ENCODE measurements at places on chromosomes 5 and 9.

- DNase-seq, result no peak
Measured at GRCh38 chr5:38200872-38201557, 57.3 kb upstream of the EGFLAM start.

DNA sequence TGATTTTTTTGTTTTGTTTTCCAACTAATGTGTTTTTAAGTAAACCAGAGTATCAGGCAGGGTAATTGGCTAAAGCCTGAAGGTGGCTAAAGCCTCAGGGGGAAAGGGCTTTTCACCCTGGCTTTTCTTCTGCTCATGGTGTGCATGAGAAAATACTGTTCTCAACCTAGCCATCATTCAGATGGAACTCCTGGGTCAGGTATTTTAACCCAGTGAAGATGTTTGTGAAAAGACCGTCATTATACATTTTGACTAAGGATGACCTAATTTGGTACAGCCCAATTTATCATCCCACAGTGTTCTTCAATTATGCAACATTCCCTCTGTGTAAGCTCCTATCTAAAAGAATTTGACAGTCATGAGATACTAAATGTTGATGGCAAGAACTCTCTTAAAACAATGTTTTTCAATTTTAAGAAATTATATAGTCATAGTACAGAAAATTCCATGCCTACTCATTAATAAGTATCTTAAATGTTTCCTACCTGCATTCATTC, 209.5 kb upstream of the TARS1 start:
- no peak for DNase-seq

DNA sequence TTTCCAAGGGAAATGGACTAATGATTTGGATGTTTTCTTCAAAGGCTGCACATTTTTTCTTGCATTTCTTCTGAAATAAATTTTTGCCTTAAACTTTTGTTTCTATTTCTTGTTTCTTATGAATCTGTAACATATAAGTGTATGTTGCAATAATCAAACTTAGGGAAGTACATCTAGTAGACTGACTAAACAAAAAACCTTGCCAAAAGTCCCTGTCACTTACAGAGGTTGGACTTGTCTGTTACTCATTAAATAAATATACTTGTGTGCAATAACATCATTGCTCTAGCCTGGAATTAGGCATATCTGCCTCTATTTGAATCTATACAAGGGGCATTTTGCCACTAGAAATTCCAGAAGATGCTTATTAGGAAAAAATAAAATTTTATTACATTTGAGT, 56.6 kb downstream of the C6 start:
- no peak for DNase-seq

GRCh38 chr9:100472268-100472667, 681 bp upstream of the TMEFF1 start:
- no peak for DNase-seq

DNA sequence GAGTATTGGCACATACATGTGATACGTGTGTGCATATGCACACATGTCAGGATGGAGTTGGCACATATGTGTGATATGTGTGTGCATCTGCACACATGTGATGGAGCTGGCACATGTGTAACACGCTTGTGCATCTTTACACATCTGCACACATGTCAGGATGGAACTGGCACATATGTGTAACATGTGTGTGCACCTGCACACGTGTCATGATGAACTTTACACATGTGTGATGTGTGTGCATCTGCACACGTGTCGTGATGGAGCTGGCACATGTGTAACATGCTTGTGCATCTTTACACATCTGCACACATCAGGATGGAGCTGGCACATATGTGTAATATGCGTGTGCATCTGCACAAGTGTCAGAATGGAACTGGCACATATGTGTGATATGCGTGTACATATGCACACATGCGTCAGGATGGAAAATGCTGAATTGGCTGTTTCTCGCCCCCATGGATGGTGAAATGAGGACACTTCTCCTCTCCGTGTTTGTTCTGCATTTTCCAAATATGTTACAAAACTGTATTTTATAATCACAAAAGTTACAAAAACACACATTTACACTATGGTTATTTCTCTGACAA, 16.3 kb upstream of the SLC6A19 start:
- DNase-seq, result no peak

DNA sequence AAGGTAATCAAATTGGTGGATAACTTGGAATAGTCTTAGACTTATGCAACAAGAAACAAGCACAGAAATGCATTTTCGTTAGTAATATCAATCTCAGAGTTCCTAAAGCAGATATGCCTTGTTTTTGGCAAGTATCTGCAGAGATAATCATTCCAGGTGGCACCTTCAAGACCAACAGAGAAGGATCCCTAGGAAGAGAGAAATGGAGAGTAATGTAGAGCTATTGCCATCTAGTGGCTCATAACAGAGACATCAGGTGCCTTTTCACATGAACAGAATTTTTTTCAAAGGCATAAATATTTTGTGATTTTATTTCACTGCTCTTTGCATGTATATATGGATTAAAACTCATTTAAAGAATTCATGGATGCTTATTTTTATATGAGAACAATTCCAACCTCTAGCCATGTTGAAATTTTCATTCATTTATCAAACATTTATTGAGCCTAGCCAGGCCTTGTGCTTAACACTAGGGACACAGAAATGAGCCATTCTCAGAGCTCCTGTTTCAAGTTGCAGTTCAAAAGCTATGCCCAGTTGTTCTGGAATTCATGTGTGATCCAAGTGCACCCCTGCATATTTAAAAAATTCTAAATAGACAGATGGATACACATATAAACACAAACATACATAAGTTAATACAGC, 117.5 kb upstream of the OR13F1 start:
- DNase-seq, result no peak

DNA sequence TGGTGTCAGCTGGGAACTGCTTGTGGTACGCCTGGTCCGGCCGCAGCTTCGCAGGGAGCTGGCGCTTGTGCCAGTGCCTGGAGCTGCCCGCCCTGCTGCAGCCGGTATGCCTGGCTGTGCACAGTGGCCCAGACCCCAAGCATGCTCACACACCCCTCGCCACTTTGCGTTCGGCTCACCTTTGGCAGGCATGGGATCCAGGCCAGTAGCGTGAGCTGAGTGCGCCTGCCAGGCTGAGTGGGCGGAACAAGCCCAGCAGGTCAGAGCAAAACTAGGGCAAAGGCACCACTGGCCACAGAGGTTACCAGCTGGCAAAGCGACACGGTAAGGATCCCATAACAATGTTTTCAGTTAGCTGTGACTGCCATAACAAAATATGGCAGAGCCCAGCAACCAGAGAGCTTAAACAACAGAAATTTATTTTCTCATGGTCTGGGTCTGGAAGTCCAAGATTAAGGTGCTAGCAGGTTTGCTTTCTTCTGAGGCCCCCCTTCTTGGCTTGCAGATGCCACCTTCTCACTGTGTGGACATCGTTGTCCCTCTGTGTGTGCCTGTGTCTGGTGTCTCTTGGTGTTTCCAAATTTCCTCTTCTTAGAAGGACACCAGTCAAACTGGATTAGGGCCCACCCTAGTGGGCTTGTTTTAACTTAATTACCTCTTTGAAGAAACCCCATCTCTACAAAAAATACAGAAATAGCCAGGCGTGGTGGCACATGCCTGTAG, 61.6 kb downstream of the PSAT1 start:
- DNase-seq, result no peak

DNA sequence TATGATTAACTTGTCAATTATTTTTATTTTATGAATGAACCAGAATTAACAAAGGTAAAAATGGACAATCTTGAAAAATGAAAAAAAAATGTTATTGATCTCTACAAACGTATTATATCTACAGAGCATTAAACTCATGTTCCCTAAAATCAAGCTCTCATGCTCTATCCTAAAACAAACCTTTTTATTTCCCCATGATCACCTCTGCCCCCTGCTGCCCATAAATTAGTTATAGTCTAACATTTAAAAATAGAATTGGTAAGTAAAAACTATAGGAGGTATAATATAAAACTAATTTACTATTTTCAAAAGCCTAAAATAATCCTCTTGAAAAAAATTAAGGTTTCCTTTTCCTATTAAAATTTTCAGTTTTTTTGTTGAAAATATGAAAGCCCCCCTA, 168.0 kb upstream of the POU5F2 start:
- no peak for DNase-seq

DNA sequence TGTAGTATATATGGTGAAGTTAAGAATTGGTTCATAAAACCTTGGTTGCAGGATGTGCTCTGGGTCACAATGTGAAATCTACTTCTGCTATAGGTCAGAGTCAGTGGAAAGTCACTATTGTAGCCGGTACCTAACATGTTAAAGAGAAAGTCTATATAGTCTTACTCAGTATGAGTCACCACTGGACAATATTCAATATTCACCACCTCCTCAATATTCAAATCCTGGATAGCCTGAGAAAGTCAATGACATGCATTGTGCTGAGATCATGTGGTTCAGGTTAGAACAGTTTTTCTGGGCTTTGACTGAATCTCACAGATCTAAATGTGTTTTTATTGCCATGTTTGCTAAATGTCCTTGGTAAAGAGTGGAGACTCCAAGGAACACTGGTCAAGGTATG, 108.8 kb downstream of the HMHB1 start:
- DNase-seq, result no peak

DNA sequence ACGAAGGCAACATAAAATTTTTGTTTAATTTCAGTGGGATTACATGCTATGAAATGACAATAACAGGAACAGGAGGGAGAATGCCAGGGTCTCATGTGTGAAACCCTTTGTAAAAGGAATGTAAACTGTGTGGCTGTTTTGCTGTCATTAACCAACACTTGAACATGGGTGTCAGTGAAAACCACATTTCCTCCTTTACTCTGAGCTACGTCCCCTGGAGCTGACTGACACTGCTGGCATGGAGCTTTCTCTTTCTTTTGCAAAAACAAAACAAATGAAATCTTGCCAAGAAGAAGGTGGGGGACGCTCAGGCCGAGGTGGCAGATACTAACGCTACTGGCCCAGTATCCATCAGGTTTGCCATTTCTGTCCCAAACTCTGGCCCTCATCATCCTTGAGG, 121.4 kb downstream of the DMRT2 start:
- no peak for DNase-seq

- DNase-seq, result no peak
Measured at GRCh38 chr9:127178686-127179632, 56.5 kb upstream of the ANGPTL2 start.

DNA sequence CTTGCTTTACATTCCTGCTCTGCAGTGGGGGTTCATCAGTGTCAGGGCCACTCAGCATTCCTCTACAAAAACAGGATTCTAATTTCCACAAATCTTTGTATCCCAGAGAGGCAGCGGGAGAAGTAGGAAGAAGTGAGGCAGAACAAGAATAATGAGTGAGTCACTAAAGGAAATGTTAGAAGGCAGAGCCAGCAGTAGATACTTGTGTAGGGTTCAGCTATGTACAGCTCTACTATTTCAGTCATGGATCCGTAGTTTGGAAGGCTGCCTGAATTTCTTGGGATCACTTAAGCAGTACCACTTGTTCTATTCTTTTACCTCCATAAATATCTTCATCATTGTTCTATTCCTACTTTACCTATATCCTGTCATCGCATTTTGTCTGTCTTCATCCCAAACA, 246.3 kb upstream of the TLE4 start:
- DNase-seq, result no peak

GRCh38 chr9:127538849-127539258, 73.2 kb upstream of the STXBP1 start:
- DNase-seq, result no peak

DNA sequence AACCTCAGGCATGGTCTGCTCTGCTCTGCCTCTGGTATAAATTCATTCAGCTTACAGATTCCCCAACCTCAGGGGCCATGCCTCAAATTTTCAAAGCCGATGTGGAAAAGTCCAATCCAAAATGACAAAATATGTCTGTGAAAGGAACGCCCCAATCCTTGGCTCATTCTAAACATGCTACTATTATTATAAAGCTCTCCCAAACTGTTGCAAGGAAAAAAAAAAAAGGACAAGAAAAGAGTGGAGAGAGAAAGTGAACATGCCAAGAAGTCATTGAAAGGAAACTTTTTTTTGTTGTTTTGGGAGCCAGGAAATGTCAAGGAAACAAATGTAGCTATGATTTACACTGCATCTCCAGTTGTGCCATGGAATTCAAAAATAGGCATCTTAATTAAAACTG, 3.8 kb downstream of the COL23A1 start:
- DNase-seq, result no peak

DNA sequence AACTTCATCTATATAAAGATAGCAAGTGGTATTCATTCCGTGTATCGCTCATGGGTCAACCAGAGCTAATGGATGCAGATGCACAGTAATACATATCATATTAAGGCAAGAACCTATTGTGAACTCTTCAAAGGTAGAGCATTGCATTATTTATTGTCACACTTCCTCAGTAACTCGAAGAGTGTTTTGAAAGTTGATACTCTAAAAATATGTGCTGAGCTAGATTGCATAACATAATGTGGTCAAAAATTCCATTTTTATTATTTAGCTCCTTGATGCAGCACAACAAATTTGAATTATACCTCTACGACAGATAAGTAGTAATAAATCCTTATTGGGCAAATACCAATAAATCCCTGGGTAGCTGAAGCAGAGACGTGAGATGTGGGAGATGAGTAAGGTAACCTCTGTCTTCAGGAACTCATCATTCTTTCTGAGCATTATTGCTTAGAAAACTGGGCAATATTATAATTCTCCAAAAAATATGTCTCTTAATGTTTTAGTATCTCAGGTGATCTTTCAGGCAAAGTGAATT, 70.3 kb downstream of the CDH18 start:
- no peak for DNase-seq

- DNase-seq, result no peak
Measured at GRCh38 chr5:69050214-69050613, 43.6 kb upstream of the SLC30A5 start.

GRCh38 chr5:29239606-29240005, 1953.9 kb upstream of the CDH6 start:
- no peak for DNase-seq

Measured in stimulated activated CD8-positive, alpha-beta memory T cell treated with anti-CD3 and anti-CD28 coated beads, Interleukin-4, amount 100 ng/mL, for 48 hours (primary cell).